ENCODE measurements at places on chromosomes 16 and 17.
A peak's percentile ranks its signal among the peaks of the same experiment; 100 is the strongest.

GRCh38 chr17:10458701-10459100 lies 10.7 kb downstream of the MYH4 start:
- DNase-seq, result no peak

GRCh38 chr17:10756619-10757018 lies 26.8 kb upstream of the TMEM220 start:
- DNase-seq, result no peak

GRCh38 chr17:58875261-58875660 lies 119.6 kb downstream of the PPM1E start:
- no peak for DNase-seq

DNA sequence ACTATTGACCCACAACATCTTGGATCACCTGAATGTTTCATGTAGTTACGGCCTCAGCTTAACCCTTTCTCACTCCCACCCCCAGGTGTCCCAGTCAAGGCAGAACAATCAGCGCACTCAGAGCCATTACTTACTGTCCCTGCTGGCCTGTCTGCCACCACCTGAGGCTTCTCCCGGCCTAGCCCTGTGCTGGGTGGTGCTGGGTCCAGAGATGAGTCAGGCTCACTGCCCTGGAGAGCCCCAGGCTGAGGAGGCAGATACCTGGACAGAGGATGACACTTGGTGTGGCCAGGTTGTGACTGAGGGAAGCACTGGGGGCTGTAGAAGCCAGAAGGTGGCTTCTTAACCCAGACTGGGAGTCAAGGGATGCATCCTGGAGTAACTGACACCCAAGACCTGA lies 4.0 kb upstream of the SLC5A2 start:
- DNase-seq, result no peak

- no peak for DNase-seq
Observed at GRCh38 chr16:70156207-70156978, 17.2 kb upstream of the CLEC18C start.

GRCh38 chr17:45974916-45975630 lies 24.0 kb upstream of the STH start:
- no peak for DNase-seq

DNA sequence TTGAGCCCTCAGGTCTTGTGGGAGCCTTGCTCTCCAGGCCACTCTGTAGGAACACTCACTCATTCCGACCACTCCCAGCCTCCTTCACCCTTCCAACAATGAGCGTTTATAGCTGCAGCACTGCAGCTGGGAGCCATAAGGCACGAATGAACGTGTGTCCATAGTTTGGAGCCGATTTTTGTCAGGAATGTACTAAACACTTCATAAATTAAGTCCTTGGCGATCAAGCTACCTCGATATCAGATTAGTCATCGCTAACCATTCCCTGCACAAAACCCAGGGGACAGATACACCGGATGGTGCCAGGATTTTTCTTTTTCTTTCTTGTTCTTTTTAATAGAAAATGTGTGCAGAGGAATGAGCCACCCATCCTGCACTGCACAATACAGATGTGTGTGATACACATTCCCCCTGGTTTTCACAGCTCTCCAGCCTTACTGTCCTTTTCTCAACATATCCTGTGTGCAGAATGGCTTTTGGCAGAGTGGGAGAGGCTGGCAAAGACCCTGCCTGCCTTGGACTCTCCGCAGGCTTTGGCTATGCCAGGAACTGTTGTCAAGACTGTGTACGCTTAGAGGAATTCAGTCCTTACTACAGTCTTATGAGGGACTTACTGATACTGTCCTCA lies 68.4 kb upstream of the ELAC2 start:
- DNase-seq, result no peak

DNA sequence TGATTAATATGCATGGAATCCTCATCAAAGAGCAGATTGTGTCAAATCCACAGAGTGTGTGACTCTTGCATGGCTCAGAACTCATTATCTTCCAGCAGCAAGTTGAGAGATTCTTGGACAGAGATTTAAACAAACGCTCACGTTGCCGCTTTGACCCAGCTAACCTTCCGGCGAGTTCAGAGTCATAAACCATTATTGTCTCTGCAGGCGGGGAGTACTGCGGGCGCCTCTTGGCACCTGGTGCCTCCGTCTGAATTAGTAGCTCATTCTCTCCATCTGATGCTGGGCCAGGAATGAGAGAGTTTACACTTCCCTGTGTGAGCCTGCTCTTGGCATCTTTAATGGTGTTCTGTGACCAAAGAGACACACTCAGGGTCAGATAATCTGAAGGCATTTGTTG lies 138.6 kb upstream of the WSCD1 start:
- DNase-seq, result peak; percentile 41

- peak; percentile 32 for DNase-seq
Observed at GRCh38 chr16:23408823-23409298, 44.1 kb downstream of the COG7 start.

DNA sequence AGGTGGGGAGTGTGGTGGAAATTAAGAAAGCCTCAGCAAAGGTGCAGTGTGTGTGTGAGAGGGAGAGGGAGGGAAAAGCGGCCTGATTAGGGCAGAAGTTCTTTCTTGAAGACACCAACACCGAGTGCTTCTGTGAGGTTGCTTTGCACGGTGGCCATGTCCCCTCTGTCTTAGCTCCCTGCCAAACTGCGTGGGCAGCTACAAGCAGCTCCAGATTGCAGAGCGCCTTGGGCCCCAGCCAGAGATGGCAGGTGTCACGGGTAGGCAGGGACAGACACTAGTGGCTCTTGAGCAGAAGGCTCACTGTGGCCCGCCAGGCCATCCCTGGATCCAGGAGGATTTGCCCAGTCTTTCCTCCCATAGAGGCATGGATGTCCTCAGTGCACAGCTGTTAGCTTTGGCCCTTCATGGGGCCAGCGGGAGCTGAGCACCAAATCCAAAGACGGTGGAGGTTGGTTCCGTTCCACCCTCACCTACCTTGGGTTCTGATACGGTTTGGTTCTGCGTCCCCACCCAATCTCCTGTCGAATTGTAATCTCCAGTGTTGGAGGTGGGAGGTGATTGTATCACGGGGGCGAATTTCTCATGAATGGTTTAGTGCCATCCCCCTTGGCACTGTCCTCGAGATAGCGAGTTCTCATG lies 21.4 kb downstream of the KIAA0513 start:
- no peak for DNase-seq

- DNase-seq, result no peak
Observed at GRCh38 chr17:66135219-66135618, 56.7 kb downstream of the CEP112 start.
